ENCODE measurements at places on chromosomes 11 and 22.
A peak's percentile ranks its signal among the peaks of the same experiment; 100 is the strongest.

GRCh38 chr22:28882545-28882877, 861 bp upstream of the ZNRF3 start:
- DNase-seq: peak; percentile 75

- DNase-seq: no peak
Observed at GRCh38 chr11:71311176-71311925, 59.0 kb upstream of the SHANK2 start.

- peak; percentile 59 for DNase-seq
Observed at GRCh38 chr22:49046546-49047361, 780.9 kb downstream of the BRD1 start.

DNA sequence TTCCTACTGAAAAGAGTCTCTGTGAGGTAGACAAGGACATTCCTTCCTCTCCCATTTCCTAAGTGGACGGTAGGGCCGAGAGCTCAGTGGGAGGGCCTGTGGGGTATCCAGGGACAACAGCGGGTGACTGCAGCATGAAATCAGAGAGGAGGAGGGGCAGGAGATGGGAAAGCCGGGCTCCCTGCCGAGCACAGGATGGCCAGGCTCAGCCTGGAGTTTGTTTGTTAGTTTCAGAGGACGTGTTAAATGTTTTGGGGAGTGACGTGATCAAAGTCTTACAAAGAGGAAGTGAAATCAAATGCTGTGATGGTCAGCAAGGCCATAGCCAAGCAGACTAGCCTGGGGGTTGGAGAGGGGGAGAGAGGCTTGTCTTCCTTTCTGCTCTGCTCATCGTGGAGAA, 152.7 kb downstream of the ADAMTS15 start:
- no peak for DNase-seq

GRCh38 chr22:40346185-40347118, at the start of gene ADSL:
ADSL (plus strand) TSS chr22:40346500; CDS start chr22:40346559, 59 bp downstream.
- peak; percentile 95 for DNase-seq

GRCh38 chr11:14393889-14394288, 34.9 kb upstream of the RRAS2 start:
- no peak for DNase-seq

DNA sequence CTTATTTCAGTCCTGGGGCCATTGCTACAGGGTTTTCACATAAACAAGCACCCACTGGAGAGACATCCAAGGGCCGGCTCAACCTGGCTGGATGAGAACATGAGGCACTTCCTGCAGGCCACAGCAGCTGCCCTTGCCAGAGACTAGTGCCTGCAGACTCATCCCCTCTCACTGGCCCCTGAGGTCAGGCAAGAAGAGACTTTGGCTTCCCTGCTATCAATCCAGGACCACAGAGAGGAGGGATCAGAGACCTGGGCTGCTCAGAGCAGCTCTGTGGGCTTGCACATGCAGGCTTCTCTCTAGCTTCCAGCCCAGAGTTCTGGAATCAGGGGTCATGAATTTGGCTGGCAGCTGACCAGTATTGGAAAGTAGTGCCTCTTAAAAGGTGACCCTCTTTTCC, 79.5 kb downstream of the CABIN1 start:
- DNase-seq: peak; percentile 12

GRCh38 chr11:131111775-131112174, 195.5 kb upstream of the SNX19 start:
- DNase-seq: no peak
